ENCODE measurements at places on chromosomes 12 and 14.
A peak's percentile ranks its signal among the peaks of the same experiment; 100 is the strongest.

DNA sequence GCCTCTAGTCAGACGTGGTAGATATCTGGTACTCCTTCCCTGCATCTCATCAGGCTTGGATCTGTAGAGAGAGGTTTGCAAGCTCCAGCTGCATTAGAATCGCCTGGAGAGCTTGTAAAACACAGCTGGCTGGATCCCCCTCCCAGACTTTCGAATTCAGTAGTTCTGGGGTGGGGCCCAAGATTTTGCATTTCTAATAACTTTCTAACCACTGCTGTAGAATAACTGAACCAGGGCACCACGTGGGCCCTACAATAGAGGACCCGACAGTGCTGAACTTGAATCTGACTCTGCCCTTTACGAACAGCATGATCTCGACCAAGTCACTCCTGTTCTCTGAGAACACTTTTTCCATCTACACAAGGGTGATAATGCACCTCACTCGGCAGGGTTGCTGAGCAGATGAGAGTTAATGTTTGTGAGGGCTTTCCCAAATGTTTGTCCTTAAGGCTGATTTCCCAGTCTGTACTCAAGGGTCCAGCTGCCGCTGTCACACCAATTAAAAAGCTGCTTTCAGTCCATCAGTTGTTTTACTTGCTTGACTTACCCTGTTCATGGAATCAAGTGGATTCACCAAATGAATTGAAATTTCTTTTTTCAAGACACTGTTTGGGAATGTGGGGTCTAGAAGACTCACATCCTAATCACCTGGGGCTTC lies 86.6 kb upstream of the SLC24A4 start:
- DNase-seq, result no peak

DNA sequence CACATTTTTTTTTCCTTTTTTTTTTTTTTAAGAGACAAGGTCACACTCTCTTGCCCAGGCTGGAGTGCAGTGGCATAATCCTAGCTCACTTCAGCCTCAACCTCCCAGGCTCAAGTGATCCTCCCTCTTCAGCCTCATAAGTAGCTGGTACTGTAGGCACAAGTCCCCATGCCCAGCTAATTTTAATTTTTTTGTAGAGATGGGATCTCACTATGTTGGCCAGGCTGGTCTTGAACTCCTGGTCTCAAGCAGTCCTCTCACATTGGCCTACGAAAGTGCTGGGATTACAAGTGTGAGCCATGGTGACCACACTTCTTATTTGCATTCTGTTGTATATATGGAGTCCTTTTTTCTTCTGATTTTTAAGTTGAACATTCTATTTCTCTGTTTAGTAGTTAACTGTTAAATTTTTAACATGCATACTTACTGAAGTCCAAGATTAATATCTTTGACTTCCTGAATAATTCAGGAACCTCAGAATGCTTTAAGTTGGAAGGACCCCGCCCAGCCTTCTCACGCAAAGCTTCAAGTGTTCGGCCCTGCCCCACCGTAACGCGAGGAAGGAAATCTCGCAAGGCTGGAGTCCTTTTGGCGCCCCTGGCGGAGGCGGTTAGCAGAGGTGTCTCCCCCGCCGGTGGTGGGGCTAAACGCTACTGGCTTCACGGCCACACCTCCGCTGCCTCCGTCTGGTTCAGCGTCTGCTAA lies 21.6 kb downstream of the SPATS2 start:
- peak; percentile 78 for DNase-seq

DNA sequence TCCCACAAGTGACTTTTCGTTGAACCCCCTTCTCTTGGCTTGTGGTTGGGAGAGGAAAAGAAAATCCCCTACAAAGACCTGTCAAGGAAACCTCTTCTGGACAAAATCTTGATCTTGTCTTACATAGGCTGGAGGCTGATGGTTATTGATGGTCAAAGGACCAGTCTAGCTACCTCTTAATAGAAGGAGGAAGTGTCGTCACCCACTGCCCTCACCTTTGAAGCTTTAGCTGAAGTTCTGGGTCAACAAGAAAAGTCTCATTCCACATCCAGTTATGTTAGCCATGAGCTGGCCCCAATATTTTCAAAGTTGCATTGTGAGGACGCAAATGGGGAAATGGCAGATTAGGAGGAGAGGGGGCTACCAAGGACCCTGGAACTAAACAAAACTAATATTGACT lies 6.2 kb upstream of the KSR2 start:
- DNase-seq, result no peak

DNA sequence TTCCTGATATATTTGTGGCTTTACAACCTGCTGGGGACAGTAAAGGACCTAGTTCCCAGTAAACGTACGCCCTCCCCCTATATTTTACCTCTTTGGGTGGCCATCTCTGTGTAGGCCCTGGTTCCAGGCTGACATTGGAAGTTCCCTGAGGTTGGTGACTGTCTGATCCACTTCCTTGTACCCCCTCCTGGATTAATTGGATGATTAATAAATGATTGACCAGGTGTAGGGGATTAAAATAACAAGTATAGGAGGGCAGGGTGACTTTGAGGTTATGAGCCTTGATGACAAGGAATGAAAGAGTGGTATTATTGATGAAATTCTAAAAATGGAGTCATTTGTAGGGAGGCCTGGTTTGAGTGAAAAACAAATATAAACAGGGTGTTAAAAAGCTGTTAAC lies 9.6 kb downstream of the SUSD6 start:
- no peak for DNase-seq

DNA sequence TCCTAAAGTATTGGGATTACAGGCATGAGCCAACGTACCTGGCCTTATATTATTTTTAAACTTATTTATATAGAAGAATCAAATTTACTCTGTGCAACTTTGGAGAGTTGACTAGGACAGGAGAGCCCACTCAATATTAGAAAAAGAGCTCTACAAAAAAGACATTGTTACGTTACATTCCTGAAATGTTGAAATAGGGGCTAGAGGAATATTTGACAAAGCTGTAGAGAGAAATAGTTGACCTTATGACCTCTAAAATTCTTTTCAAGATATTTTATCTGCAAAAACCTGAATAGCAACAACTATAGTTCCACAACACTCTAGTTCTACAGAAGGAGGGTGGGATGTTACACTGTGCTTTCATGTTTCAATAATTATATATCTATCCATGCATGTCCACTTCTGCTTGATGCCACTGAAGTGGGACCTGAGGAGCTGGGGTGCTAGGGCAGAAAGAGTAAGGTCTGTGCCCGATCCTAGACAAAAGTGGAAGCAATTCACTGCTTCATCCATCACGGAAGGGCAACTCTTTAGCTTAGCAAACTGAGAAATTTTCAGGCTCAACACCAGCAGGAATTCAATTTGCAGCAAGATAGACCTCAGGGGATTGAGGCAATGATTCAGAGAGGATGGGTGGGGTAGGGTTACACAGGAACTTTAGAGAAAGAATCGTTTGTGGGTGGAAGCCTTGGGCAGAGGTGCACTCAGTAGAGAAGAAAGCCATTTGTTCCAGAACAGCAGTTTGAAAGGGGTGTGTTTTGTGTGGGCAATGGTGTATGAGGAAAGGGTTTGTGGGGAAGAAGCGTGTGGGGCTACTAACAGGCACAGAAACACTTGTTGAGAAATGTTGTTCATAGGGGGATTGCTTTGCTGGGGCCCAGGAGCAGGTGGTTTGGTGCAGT lies 16.0 kb upstream of the RNASE10 start:
- no peak for DNase-seq

- no peak for DNase-seq
These were observed 39.9 kb downstream of the MYO1H start for GRCh38 chr12:109387425-109388166.

DNA sequence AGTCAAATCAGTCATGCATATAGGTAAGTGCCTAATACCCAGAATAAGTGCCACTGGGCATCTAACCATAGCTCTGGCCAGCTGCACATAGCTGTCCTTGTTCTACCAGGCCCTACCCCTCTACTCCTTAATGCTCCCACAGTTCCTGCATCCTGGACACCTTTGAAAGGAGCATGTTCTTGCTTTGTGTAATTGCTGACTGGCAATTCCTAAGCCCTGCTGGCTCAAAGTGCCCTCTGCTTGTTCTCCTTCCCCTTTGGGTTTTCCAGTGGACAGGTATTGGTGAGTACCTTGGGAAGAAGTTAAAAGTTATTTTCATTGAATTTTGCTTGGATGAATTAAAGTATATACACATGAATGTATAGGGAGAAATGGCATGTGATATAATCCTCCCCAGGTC lies 516.4 kb downstream of the ETNK1 start:
- DNase-seq, result no peak

GRCh38 chr14:30191639-30192279 lies 264.1 kb upstream of the PRKD1 start:
- no peak for DNase-seq

GRCh38 chr12:103596981-103597380 lies 9.9 kb downstream of the STAB2 start:
- DNase-seq, result no peak

DNA sequence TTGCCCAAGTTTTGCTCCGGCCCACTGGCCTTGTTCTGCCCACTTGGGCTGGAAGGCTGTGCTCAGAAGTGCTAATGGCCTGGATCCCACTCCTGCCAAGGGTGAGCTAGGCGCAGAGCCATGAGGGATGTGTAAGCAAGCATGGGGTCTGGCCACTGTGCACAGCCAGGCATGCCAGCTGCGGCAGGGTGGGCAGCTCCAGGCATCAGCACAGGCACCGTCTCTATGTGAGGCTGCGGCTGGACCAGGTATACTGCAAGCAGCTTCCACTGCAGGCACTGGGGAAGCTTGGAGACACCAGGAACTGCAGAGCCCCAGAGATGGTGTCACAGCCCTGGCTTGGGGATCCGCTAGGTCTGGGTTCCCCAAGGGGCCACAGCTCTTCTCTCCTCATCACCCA lies 264.9 kb downstream of the LRIG3 start:
- DNase-seq, result no peak

- no peak for DNase-seq
These were observed 213.0 kb downstream of the ATP23 start for GRCh38 chr12:58154359-58154758.

- no peak for DNase-seq
These were observed 7.3 kb upstream of the BATF start for GRCh38 chr14:75514673-75515628.
